RPMI7951 (cell line): ENCODE measurements at places on chromosomes 7 and 10. TPM values are rescaled to one million over a fixed set of nuclear protein-coding genes. Genes with fewer than 3 reads are reported as not detected.

DNA sequence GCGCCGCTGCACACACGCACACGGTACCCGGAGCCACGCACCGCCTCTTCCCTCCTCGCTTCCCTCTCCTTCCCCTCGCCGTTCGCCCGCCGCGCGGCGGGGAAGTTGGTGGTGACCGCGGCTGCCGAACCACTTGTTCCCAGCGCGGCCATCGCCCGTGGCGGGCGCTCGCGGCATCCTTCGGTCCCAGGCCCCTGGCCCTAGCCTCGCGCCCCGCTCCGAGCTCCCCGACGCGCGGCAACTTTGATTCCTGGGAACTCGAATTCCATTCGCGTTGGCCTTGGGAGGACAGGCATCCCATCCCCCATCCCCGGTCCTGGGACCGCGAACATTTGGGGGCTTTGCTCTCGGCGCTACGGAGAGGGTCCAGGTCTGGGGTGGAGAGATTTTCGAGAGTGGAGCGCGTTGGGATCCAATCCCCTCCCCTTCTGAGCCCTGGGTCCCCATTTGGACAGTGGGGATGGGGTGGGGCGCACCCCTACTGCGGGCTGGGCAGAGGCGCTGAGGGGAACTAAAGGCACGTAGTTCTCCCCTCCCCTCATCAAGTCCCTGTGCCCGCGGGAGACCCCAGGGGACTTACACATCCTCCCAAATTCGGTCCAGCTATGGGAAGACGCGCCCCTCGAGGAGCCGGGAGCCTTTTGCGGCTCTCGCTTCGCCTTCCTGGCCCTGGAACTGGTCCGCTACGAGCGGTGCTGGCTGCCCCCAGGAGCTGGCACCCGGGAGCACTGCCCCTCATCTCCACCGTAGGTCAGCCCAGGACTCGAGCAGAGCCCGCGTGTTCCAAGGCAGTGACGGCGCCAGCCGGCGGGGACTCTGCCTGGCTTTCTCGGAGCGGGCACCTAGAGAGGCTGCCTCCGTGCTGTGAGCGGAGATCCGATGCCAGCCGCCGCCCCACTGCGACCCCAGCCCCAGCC lies 834 bp downstream of the CDH23 start:
- DNase-seq, result no peak

- DNase-seq, result no peak
Observed at GRCh38 chr10:122949296-122949695, 4.7 kb downstream of the C10orf88 start.

- DNase-seq, result no peak
Observed at GRCh38 chr7:16691241-16691640, 45.3 kb downstream of the BZW2 start.

DNA sequence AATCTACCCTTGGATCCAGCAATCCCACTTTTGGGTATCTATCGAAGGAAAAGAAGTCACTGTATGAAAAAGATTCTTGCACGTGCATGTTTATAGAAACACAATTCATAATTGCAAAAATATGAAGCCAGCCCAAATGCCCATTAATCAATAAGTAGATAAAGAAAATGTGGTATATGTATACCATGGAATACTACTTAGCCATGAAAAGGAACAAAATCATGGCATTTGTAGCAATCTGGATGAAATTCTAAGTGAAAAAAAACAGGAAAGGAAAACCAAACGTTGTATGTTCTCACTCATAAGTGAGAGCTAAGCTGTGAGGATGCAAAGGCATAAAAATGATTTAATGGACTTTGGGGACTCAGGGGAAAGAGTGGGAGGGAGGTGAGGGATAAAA lies 18.2 kb upstream of the CASD1 start:
- DNase-seq, result no peak

- no peak for DNase-seq
Observed at GRCh38 chr7:95396136-95397032, at the start of gene PON3. TSS of gene PON3 (minus strand) at chr7:95396375. CDS start at chr7:95396350, 25 bp downstream.

DNA sequence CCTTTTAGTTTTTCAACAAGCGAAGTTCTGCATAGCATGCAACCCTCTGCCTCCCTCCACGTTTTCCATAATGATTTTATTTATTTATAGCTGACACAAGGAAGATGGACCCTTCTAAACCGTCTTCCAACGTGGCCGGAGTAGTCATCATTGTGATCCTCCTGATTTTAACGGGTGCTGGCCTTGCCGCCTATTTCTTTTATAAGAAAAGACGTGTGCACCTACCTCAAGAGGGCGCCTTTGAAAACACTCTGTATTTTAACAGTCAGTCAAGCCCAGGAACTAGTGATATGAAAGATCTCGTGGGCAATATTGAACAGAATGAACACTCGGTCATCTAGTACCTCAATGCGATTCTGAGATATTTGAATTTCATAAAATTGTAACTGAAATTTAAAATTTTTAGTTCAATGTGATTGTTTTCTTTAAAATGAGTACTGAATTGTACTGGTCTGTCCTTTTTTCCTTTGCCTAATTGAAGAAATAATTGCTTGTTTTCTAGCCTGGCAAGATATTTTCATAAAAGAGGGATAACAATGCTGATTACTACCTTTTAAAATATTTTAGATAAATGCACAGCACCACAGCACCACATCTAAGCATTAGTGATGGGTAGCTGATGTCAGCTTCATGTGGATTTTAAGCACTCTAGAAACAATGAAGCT lies 41.5 kb upstream of the SLC39A12 start:
- peak; percentile 58 for DNase-seq

DGKB gene
- not detected in 2 replicates for total RNA-seq

ASB13 gene
- 11.5 and 11.7 TPM in 2 replicates for total RNA-seq

RAMP3 gene
- 0.78 and 0.84 TPM in 2 replicates for total RNA-seq
